ENCODE measurements at places on chromosomes 3 and 15.
A peak's percentile ranks its signal among the peaks of the same experiment; 100 is the strongest.

DNA sequence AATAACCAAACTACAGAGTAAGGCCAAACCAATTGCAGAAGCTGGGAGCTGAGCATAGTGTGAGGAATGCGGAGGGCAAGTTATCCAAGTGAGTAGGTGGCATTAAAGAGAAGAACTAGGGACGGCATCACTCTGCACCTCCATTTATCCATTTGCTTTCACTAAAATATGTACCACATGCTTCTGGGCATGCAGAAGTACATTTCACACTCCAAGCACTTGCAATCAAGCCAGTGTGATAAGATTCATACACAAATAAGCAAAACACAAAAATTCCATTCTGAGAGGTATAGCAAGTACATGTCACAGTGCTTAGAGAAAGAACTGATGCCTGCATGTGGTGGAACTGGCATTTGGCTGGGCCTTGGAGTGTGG is 81.1 kb downstream of the CCNL1 start:
- no peak for DNase-seq

DNA sequence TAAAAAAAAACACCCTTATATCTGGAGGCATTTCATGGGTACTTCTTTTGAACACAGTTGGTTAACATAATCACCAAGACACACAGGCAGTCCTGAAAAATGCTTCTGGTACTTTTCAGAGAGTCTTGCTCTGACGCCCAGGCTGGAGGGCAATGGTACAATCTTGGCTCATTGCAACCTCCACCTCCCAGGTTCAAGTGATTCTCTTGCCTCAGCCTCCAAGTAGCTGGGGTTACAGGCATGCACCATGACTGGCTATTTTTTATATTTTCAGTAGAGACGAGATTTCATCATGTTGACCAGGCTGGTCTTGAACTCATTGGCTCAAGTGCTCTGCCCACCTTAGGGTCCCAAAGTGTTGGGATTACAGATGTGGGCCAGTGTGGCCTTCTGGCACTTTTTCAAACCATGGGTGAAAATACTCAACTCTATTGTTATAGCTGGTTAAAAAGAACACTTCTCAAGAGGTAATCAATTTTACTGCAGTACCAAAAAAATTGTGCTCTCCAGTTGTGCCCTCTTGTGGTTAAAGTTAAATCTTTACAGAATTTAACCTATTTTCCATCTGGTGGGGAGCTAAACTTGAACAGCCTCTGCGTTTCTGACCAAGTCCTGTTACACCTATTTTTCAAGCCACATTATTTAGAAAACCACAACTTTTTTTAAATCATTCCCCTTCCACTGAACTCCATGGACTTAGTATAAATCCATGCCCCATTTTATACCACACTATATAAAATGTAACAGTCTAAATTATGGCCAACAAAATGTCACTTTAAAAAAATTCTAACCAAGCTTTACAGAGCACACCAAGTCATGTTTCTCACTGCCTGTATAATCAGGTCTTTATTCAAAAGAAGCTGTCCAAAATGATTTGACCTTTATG is 1.2 kb upstream of the SNAPC5 start:
- peak; percentile 49 for DNase-seq

- no peak for DNase-seq
Measured at GRCh38 chr3:142972092-142972753, 8.7 kb upstream of the PAQR9 start.

GRCh38 chr3:132325103-132325606 is 7.9 kb downstream of the ACP3 start:
- DNase-seq: no peak

GRCh38 chr3:123773681-123774431 is 110.3 kb downstream of the MYLK start:
- DNase-seq: no peak
